Ureter (tissue), 1 donor: ENCODE measurements at places on chromosomes 5 and 9. TPM values are rescaled to one million over a fixed set of nuclear protein-coding genes. Genes with fewer than 3 reads are reported as not detected.

ACOT12 gene
- not detected for total RNA-seq

DNA sequence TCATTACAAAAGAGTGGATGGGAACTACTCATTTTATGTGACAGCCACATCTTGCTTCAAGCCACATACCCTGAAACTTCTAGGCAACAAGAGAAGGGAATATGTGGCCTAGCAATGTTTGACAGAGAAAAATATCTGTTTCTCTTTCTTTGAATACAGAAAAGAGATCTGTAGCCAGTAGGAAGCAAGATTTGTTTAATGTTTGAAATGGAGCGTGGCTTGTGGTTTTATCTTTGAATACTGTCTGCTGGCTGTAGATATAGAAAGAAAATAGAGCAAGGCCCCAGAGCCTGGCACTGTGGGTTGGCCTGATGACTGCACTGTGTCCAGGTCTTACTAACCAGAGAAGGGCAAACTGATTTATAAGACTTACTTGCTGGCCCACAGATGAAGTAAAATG lies 133.8 kb downstream of the ARHGEF28 start:
- no peak for DNase-seq

GRCh38 chr5:152641970-152642805 lies 237.1 kb upstream of the NMUR2 start:
- no peak for DNase-seq

- no peak for DNase-seq
Measured at GRCh38 chr5:25544652-25545249, 900.0 kb upstream of the CDH10 start.

DNA sequence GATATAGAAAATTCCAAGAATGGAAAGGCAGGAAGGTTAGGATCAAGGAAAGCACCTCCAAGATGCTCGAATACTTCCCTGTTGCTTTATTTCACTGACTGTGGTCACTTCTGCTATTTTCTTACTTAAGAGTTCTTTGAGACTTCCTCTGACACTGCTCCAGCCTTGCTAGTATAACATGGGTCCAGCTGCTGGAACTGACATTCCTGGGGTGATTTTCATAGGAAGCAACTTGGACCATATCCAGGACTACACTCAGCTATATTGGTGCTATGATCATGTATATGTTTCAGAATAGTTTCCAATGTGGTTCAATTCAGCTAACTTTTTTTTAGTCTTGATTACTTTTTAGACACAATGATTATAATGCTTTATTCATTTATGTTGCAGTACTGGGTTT lies 81.6 kb upstream of the CKMT2 start:
- no peak for DNase-seq

GRCh38 chr9:98228392-98229089 lies 26.9 kb downstream of the TBC1D2 start:
- no peak for DNase-seq

DNA sequence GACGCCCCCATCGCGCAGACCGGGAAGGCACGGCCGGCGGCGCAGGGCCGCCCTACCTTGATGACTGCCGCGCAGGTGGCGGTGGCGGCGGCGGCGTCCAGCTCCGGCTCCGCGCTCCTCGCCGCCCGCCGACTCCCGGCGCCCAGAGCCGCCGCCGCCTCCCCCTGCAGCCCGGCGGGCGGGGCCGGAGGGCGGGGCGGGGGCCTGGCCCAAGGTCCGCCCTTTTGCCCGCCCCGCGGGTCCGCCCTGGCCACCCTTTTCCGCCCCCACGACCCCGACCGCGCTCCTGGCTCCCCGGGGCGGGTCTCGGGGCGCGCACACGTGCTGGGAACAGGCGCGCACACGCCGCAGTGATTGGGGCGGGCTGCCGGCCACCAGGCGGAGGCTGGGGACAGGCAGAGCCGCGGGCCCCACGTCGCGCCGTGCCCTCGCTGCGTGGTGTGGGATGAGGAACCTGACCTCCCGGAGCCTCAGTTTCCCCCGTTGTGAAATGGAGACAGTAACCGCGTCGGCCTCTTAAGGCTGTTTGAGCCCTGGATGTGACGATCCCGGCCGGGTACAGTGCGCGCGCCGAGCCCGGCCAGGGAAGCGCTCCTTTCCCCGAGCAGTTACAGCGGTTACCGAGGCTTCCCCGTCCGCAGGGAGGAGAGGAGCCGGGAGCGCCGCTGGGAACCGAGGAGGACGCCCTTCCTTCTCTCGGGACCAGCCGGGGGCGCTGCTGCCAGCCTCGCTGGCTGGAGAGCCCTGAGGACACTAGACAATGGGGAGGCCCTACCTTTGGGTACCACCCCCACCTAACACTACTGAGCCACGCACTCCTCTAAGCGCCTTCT lies at the start of gene CORO2A:
Gene CORO2A (minus strand): TSS at position 135 of the 833 bp plus-strand sequence. CDS start 34,977 bp downstream, outside the sequence.
- DNase-seq = peak; percentile 76

DNA sequence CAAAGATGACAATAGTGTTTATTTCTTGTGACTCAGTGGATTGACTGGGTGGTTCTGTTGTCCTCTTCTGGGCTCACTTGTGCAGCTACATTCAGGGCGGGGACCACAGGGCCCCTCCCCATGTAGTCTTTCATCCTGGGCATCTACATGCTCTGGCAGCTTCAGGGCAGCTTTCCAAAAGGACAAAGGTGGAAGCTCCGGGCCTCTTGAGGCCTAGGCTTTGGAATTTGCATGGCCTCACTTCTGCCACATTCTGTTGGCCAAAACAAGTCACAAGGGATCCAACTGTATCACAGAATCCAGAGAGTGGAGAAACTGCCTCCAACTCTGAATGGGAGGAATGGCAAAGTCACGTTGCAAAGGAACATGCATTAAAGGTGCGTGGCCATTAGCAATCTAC lies 64.3 kb downstream of the ARHGAP26 start:
- no peak for DNase-seq

KIF24 gene
- 0.94 TPM for total RNA-seq
